ENCODE measurements at places on chromosomes 13 and 19.

DNA sequence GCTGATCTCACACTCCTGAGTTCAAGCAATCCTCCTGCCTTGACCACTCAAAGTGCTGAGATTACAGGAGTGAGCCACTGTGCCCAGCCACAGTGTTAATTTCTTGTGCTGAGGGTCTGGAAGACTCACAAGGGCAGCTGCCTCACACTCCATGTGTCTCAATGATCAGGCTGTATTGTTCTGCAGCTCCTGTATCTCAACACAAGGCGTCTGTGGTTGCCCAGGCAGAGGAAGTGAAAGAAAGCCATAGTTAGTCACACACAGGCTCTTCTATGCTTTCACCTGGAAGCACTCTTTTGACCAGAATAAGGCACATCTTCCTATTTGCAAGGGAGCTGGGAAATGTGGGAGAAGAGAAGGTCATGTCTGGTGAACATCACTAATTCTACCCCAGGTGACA is 107.3 kb upstream of the ZNF507 start:
- DNase-seq = no peak

- no peak for DNase-seq
Measured at GRCh38 chr19:17318966-17319365, 9.6 kb downstream of the DDA1 start.

DNA sequence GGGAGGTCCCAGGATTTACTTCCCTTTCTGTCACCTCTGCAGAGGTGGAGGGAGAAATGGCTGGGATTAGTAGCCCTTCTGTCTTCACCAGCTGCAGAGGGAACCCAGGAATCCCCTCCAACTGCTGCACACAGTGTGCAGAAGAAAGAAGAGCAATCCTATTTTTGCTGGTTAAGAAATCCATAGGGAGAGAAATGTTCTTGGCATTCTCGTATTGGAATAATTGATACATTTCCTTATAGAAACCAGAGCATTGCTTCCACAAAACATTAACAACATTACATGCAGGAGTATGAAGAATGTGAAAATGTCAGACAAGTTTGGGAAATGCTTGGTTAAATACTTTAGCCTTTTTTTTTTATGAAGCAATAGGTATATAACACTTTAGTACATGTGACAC is 48.3 kb upstream of the KLF12 start:
- DNase-seq = no peak

- DNase-seq = no peak
Measured at GRCh38 chr19:29143183-29143582, 69.8 kb downstream of the UQCRFS1 start.

Data from naive thymus-derived CD8-positive, alpha-beta T cell (primary cell).